Stimulated activated CD4-positive, alpha-beta T cell treated with anti-CD3 and anti-CD28 coated beads, Interleukin-1b, Interleukin-23, amount 100 ng/mL, for 48 hours (primary cell): ENCODE measurements at places on chromosomes 4 and X.

- DNase-seq, result no peak
Measured at GRCh38 chrX:68717663-68718442, 70.4 kb downstream of the STARD8 start.

GRCh38 chrX:96182366-96182765, 502.3 kb upstream of the DIAPH2 start:
- no peak for DNase-seq

DNA sequence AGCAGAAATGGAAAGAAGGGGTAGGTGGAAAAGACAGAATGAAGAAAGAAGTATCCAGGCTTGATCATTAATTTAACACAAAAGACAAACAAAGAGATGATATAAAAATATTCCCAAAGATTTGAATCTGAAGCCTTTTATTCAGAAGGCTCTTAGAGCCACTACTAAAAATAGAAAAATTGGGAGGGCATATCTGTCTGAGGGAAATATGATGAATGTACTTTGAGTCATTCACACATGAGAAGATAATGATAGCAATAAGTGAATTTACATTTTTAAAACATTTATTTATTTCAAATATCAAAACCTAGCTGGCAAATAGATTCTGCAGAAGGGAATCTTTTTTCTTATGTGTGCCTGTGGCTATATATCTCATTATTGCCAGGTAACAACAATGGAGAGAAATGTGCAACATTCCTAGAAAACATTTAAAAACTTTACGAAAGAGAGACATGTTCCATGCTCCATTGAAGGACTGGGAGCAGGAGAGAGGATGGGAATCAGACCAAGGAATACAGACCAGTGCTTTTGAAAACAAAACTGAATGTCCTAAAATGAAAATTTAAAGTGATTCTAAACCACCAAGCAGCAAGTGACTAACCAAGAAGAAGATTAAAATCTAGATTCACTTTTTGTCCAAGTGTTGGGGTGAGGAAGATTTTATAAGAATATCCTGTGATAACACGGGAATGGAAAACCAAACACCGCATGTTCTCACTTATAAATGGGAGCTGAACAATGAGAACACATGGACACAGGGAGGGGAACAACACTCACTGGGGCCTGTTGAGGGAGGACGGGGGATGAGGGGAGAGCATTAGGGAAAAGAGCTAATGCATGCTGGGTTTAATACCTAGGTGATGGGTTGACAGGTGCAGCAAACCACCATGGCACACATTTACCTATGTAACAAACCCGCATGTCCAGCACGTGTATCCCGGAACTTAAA, 41.2 kb downstream of the ANXA5 start:
- DNase-seq, result no peak

- DNase-seq, result no peak
Measured at GRCh38 chr4:140242357-140243277, 88.6 kb upstream of the MAML3 start.

GRCh38 chr4:475962-476361, 23.0 kb downstream of the ZNF721 start:
- no peak for DNase-seq

- DNase-seq, result peak; percentile 70
Measured at GRCh38 chrX:103404231-103405008, 28.1 kb downstream of the BEX3 start.

- DNase-seq, result peak; percentile 65
Measured at GRCh38 chrX:56764153-56764974, 35.3 kb downstream of the NBDY start.

DNA sequence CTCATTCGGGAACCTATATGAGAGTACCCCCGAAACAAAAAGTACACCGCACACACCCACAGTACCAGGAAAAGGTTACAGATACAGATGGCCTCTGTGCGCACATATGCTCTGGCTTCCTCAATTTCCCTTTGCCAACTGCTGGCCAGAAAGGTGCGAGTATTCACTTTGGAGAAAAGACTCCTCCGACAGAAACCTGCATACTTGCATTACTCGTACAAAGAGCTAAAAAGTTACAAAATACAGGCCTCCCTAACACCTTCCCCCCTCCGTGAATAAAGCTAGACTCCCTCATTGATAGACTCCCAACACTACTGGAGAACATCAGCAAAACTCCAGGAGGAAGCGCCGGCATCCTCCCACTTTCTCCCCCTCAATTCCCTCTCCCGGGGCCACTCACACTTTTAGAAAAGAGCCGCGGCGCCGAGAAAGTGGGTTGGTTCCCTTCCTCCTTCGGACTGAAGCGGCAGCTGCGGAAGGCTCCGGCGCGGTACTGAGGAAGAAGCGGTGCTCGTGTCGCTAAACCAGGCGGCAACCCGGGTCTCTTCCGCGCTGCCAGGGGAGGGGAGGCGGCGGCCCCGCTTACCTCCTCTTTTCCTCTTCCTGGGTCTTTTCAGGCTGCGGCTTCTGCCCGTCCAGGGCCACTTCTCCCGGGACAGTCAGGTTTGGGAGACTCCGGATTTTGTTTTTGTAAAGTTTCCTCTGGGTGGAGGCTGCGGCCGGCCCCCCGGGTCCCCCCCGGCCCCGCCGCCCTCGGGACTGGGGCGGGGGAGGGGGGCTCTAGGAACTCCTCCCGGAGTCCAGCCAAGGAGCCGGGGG, 1.1 kb downstream of the FBXW7 start:
- DNase-seq, result peak; percentile 51

DNA sequence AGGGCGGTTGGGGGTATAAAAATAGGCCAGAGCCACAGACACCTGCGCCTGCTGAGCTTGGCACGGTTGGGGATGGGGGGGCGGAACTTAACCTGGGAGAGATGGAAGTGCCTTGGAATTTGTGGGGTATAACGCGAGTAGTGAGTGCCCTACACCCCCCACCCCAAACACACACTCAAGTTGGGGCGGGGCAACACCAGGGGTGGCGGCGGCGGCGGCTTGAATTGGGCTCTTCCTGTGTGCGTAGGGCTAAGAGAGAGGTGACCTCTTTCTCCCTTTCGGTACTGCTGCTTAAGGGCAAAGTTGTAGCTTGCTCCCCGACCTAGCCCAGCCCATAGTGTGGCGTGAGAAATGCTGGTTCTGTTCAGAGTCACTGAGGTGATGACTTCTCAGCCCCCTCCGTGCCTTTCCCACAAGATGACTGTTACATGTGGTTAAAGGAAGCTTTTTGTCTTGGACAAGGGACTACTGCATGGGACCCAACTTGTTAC, 839 bp downstream of the STK26 start:
- DNase-seq, result peak; percentile 73

DNA sequence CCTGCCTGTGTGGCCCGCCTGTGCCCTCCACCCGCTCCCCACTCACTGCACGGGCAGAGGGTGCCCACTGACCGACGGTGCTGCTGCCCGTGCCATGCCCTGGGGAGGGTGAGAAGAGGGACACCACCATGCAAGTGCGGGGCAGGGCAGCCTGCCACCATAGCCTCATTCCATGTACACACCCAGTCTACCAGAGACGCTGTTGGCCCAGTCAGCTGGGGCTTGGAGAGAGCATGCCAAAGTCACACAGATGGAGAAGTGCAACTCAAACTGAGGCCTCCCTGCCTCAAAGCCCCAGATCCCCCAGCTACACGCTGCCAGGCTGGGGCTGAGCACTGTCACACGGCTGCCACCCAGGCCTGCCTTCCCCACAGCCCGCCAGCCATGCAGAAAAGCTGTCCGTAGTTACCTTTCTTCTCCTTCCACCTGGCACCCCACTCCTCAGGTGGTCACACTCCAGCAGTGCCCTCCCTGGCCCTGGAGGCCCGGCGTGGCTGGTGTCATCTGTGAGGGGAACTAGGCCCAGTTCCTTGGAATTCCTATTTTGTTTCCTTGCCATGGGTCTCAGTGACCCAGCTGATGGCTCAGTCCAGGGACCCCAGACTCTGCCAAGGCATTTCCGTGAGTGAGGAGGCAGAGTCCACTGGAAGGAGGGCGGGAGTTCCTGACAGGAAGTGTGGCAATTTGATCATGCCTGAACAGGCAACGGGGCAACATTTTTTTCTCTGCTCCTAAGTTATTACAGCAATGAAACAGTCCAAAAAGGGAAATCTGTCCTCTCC, at the start of gene SLC2A9:
TSS of gene SLC2A9 (minus strand) at position 627 of the 782 bp plus-strand sequence. CDS start at position 559, 68 bp downstream.
- no peak for DNase-seq

DNA sequence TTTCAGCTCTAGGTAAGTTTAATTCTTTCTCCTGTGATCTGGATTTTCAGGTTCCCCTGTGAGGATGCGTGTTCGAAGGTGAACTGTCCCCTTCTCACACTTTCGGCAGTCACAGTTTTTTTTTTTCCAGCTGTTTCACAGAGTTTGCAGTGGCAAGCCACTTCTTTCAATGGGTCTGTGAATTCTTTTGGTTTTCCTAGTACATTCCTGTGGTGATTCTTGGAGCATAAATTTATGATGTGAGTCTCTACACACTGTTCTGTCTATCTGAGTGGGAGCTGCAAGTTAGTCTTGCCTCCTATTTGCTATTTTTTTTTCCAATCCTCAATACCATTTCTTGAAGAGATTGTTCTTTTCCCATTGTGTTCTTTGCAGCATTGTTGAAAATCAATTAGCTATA, 595.5 kb downstream of the RAPGEF2 start:
- no peak for DNase-seq

DNA sequence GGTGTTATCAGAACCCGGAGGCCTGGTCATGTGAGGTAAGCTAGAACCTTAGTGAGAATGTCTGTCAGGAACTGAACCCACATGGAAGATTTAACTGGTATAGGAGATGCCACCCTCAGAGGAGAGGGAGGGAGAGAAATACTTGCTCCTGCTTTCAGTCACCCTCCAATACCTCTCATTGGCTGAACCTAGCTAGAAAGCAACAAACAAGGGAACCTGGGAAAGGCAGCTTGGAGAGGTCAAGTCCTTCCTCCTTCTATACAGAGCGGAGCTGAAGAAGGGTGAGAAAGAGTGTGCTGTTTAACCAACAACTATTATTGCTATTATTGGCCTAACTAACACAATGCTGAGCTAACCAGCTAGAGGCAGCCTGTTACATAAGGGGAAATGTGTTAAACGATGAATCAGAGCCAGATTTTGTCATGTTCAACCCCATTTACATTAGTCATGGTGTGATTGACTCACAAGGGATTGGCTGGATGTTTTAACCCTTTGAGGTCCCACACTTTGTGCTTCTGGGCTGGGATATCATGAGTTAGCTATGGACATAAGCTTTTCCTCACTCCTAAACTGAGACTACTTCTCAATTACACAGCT, 96.5 kb upstream of the ESX1 start:
- no peak for DNase-seq

DNA sequence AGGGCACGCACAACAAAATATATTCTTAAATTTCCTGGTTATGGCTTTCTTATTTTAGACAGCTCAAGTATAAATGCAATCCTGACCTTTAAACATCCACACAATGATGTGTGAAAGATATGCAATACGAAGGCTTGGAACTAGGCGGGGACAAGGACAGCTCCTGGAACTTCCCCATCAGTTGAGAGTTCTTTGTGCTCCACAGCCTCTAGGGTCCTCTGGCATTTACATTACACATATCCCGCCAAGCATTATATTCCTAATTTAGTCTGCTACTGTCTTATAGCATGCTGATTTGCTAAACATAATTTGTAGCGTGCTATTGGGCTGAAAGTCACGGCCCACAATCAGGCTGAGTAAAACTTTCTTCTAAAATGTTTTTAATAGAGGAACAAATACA, 74.4 kb downstream of the FTHL17 start:
- no peak for DNase-seq

GRCh38 chr4:87502580-87503238, 26.5 kb downstream of the SPARCL1 start:
- no peak for DNase-seq

GRCh38 chr4:68591204-68591603, 15.1 kb upstream of the UGT2B17 start:
- DNase-seq, result no peak

- no peak for DNase-seq
Measured at GRCh38 chr4:186775902-186776301, 52.2 kb upstream of the FAT1 start.
